ENCODE measurements at places on chromosomes 3 and 15. TPM values are rescaled to one million over a fixed set of nuclear protein-coding genes. Genes with fewer than 3 reads are reported as not detected.

SCAMP5 gene
- total RNA-seq = 0.44 TPM

CPNE9 gene
- not detected for total RNA-seq

C3orf18 gene
- total RNA-seq = 20.2 TPM

CORO2B gene
- total RNA-seq = 26.7 TPM

ZNF501 gene
- 7.1 TPM for total RNA-seq

OR5H6 gene
- not detected for total RNA-seq

Measured in uterine smooth muscle cell (primary cell).